ENCODE measurements at places on chromosomes 12 and 14. TPM values are rescaled to one million over a fixed set of nuclear protein-coding genes. Genes with fewer than 3 reads are reported as not detected.

- DNase-seq: no peak
Measured at GRCh38 chr12:104649217-104649824, 192.6 kb downstream of the CHST11 start.

- DNase-seq: no peak
Measured at GRCh38 chr14:101442451-101442850, 118.8 kb upstream of the DIO3 start.

GRCh38 chr12:100375038-100375735 is 18.3 kb downstream of the SLC17A8 start:
- no peak for DNase-seq

DNA sequence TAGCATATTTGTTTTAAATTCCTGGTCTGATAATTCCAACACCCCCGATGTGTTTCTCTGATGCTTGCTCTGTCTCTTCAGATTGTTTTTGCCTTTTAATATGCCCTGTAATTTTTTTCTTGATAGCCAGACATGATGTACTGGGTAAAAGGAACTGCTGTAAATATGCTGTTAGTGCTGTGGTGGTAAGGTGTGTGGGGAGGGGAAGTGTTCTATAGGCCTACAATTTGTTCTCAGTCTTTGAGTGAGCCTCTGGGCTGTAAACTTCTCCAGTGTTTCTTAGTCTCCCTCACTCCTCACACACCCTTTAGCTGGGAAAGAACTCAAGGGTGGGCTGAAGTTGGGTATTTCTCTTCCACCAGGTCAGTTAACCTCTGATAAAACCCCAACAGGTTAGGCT is 147.0 kb upstream of the OR4E1 start:
- no peak for DNase-seq

DNA sequence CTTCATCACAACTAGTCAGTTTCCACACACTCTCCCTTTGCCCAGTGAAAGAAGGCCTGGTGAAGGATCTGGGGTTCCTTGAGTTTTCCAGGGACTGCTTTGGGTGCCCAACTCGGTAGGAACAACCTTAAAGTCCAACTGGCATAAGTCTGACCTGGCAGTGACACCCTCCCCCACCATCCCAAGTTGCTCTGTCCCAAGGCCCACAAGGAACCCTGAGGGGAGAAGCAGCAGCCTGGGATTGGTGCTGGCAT is 1.6 kb downstream of the KMT2D start:
- no peak for DNase-seq

DNA sequence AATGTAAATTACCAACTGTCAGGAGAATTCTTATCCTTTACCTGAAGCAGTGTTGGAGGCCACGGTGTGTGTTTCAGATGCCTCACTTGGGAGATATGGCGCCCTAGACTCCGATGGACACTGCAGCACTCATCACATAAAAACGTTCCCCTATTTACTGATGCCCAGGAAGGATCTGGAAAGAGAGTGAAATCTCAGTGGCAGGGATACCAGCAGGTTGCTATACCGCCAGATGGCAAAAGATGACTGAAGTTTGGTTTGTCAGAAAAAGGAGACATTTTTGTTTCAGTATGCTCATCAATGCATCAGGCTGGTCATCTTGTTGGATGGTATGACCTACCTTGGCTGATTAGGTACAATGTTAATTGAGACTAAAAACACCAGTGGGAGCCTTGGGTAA is 4.6 kb downstream of the GIT2 start:
- DNase-seq: no peak

- no peak for DNase-seq
Measured at GRCh38 chr14:20583908-20584307, 3.9 kb downstream of the RNASE11 start.

DNA sequence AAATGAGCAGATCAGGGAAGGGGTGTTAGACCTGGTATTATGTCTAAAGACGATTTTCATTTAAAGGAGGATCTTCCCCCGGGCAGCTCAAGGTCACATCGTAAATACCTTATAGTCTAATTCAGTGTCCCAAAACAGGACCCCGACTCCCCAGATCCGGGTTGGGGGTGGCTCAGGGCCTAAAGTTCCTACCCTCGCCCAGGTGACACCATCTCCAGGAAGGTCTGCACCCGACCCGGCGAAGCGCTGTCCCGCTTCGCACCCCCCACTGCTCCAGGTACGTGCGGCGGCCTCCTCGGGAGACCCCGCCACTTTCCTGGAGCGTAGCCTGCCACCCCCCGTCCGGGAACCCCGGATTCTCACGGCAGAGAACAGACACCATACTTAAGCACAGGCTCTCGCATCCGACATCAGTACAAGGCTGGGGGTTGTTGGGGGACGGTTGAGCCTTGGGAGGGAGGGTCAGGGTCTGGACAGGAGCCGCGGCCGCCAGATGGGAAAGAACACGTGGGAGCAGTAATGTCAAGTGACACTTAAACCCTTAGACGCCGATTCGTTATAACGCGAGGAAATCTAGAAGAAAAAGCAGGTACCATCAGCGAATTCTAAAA is 556 bp downstream of the TIMM9 start:
- no peak for DNase-seq

- no peak for DNase-seq
Measured at GRCh38 chr12:23707270-23707669, 242.2 kb downstream of the SOX5 start.

The KDM5A gene
- 42.6 TPM for polyA plus RNA-seq

The SLC38A4 gene
- 24.3 TPM for polyA plus RNA-seq

The PABPN1 gene
- 263 TPM for polyA plus RNA-seq

All from right renal pelvis (tissue), 4 donors.